ENCODE measurements at places on chromosomes 6 and 20. TPM values are rescaled to one million over a fixed set of nuclear protein-coding genes. Genes with fewer than 3 reads are reported as not detected.

GRCh38 chr6:106048336-106048735 lies 37.8 kb upstream of the PRDM1 start:
- peak; percentile 17 for DNase-seq

DNA sequence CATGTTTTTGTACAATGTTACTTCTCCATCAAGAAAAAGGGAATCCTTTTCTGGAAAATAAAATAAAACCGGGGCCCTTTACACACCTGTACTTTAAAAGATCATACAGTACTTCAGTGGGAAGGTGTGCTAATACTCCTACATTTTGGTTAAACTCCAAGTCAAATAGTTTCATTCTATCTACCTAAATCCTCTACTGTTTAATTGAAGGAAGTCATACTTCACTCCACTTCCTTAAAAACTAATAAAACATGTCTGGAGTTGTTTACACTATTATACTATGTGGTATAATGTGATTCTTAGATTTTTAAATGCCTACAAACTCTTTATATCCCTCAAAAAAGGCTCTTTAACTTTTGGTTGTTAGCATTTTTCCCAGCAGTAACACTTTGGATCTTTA lies 18.6 kb upstream of the HBS1L start:
- DNase-seq: no peak

Gene PPP1R18
- polyA plus RNA-seq: 89.4 TPM

Gene TFAP2D
- polyA plus RNA-seq: not detected

DNA sequence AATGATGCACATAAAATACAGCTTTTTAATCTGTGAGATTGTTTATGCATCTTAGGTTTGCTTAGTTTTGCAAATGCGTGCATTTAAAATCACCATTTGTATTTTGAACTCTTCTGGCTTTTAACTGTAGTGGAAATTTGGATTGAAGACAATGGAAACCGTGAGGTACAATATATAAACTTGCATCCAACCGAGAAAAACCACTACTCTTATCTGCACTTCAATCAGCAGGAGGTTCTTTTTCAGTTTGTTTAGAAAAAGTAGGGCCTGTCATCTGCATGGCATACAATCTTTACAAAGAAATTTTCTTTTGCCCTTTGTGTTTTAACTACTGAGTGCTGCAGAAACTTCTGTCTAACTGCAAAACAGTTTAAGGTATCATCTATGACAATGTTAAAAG lies 132.8 kb downstream of the LAMA2 start:
- DNase-seq: no peak

GRCh38 chr6:98286620-98287019 lies 547.8 kb upstream of the POU3F2 start:
- DNase-seq: no peak

Data from mammary epithelial cell (primary cell).